ENCODE measurements at places on chromosomes 6 and 20. TPM values are rescaled to one million over a fixed set of nuclear protein-coding genes. Genes with fewer than 3 reads are reported as not detected.

GRCh38 chr6:139107051-139107450, 27.8 kb upstream of the HECA start:
- DNase-seq: no peak

GRCh38 chr6:80608881-80609280, 502.4 kb downstream of the BCKDHB start:
- no peak for DNase-seq

- DNase-seq: peak; percentile 66
Measured at GRCh38 chr6:89082486-89082891, 1.9 kb downstream of the PNRC1 start.

DNA sequence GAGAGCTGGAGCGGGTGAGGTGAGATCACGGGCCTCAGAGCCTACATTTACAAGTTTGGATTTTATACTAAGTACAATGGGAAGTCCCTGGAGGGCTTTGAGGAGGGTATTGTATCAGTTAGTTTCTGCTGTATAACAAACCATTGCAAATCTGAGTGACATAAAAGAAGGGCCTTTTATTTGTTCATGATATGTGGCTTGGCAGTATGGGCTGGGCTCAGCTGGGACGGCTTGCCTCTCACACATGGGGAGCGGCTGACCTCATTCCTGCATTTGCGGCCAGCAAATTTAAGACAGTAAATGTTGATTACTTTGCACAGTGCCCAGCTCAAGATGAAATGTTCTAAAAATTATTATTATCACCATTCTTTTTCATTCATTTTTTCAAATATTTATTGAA, 21.7 kb downstream of the GDAP1L1 start:
- no peak for DNase-seq

GRCh38 chr6:166928644-166929541, 27.5 kb downstream of the RNASET2 start:
- DNase-seq: no peak

GRCh38 chr6:149701714-149702113, 16.2 kb downstream of the LATS1 start:
- no peak for DNase-seq

GRCh38 chr6:151870375-151870774, 62.9 kb downstream of the ESR1 start:
- no peak for DNase-seq

GRCh38 chr6:151553416-151554165, 59.8 kb downstream of the CCDC170 start:
- no peak for DNase-seq

GRCh38 chr6:4901386-4902061, 102.3 kb downstream of the RPP40 start:
- DNase-seq: no peak

GNRH2 gene
- 0.42 TPM for total RNA-seq

OPN5 gene
- total RNA-seq: not detected

SRXN1 gene
- total RNA-seq: 68.0 TPM

TUBE1 gene
- 45.7 TPM for total RNA-seq
